ENCODE measurements at places on chromosomes 13 and 19.

GRCh38 chr13:77544758-77545338, 9.3 kb downstream of the SCEL start:
- DNase-seq = no peak

GRCh38 chr19:32404213-32404932, 1.2 kb upstream of the DPY19L3 start:
- DNase-seq = no peak

- no peak for DNase-seq
Observed at GRCh38 chr19:38060331-38060730, 153.3 kb downstream of the SIPA1L3 start.

DNA sequence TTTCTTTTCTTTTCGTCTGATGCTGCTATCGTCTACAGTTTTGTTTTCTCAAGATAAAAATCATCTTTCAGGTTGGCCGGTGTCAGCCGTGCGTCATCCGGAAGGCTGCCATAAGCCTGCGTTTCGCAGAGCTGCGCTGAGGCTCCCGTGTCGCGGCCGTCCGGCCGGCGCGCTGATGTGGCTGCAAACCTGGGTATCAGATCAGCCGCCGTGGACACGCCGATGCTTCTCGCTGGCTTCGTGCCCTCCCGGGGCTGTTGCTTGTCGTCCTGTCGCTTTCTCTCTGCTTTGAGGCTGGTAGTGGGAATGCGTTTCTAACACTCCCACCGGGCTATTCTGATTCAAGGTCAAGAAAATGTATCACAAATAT, 45.9 kb upstream of the TFDP1 start:
- DNase-seq = no peak

DNA sequence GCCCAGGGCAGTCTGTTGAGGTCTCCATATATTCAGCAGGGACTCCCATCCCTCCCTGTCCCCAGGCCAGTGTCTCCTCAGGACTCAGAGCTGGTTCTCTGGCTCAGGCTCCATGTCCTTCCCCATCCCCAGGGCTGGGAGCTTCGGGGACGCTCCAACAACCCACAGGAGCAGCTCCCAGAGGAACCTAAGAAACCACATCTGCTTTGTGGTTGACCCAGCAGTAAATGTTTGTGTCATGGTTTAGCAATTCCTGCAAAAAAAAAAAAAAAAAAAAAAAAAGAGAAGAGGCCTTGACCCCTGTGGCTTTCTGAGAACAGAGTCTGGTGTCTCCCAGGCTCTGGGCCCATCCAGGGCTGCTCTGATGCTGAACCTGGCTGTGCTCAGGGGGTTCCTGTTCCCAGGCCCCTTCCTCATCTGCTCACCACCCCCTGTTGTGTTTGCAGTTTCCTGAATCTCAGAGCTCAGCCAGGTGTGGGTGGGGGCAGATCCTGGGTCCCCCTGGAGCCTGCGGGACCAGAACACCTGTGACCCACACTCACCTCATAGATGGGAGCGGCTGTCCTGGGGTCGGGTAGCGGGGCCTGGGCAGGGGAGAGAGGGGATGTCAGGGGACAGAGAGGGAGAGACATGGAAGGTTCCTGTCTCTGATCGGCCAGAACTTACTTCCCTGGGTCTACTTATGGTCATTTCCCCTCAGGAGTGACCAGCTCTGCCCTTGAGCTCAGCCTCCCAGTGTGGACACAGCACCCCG, 25.2 kb upstream of the CEACAM1 start:
- DNase-seq = no peak

GRCh38 chr13:52085421-52085820, 43.5 kb downstream of the NEK5 start:
- DNase-seq = no peak

GRCh38 chr13:55361141-55361540, 1779.6 kb upstream of the PRR20A start:
- no peak for DNase-seq

DNA sequence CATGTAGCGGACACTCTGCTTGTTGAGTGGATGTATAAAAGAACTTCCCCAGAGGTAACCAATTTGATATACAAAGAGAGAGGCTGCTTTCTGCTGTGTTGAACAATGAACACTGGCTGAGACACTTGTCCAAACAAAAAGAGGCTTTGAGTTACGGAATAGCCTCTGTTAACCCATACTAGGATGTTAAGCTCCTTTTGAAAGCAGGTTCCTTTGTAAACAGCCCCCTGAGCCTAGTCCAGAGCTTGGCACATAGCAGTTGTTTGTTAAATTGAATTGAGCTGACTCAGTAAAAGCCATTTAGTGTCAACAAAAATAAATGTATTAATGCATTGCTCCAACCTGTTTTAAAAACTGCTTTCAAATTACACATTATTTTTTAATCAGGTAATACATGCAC, 200.1 kb downstream of the MZT1 start:
- no peak for DNase-seq

DNA sequence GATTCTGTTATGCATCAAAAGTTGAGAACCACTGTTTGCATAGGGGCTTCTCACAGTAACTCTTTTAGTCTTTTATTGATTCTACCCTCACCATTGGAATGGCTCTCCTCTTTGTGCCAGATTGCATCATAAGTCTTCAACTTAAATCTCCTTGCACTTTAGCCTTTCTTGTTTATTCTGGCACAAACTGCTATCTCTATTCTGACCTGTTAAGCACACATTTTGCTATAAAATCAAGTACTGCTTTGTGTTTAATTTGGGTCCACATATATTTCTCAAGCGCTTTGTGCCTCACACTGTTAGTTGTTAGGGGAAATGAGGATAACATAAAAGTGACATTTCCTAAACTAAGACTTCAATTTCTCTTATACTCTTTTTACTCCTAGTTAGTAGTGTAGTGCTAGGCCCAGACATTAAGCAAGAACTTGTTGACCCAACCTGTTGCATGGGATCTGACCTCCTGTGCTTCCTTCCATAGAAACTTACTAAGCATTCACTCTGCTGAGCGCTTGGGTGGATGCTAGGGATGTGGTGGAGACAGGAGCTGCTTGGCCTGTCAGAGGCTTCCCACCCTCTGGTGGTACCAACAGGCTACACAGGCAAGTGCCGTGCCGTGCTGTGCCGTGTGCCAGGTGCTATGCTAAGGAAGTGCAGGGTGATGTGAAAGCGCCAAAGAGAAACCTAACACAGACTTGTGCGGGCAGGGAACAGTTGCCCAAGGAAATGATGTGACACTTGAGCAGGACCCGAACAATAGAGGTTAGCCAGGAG, 1.2 kb downstream of the UTP14C start:
- no peak for DNase-seq

GRCh38 chr13:108917581-108917980, 288.2 kb downstream of the MYO16 start:
- DNase-seq = no peak

- DNase-seq = no peak
Observed at GRCh38 chr13:98228661-98229341, 51.7 kb upstream of the RNF113B start.
